Progenitor cell of endocrine pancreas (in vitro differentiated cells): ENCODE measurements at places on chromosomes 2 and 18.
A peak's percentile ranks its signal among the peaks of the same experiment; 100 is the strongest.

DNA sequence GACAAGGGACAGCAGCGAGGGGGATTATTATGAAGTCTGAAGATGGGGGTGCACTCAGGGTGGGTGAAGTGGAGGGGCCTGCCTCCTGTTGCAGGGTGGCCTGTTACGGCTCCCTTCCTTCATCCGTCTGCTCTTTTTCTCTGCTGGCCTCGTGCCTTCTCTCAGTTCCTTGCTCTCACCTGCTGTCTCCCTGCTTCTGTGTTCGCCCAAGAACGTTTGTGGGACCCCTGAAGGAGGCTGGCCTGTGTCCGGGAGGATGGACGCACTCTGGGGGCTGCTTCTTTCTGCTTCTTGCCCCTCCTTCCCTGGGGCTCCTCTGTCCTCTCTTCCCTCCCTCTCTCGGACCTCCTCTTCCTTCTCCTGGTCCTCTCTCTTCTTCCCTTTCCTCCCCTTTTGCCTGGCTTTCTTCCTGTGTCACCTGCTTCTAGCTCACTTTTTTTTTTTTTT lies 13.8 kb downstream of the MROH2A start:
- peaks cover 11% of the 10 kb centered on the region for H3K27me3 ChIP-seq
- no peak overlapping the region for H3K27ac ChIP-seq
- no peak for DNase-seq
- H3K4me3 ChIP-seq = no peak overlapping the region

DNA sequence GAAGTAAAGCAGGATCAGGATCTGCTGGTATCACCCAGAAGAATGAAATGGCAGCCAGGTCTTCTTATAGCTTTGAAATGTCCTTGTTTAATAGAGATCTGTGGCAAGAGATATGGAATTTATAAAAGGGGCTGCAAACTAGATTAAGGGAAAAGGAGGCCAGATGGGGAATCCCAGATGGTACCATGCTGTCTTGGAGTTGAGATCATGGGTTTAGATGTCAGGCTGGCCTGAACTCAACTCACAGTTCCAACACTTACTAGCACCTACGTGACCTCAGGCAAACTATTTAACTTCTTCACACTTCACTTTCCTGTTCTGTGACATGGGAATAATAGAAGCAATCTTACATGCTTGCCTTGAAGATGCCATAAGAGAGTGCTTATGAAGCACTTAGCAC lies 188.2 kb downstream of the ALK start:
- peaks cover 3% of the 10 kb centered on the region for H3K27me3 ChIP-seq
- H3K27ac ChIP-seq = no peak overlapping the region
- DNase-seq = no peak
- H3K4me3 ChIP-seq = no peak overlapping the region

DNA sequence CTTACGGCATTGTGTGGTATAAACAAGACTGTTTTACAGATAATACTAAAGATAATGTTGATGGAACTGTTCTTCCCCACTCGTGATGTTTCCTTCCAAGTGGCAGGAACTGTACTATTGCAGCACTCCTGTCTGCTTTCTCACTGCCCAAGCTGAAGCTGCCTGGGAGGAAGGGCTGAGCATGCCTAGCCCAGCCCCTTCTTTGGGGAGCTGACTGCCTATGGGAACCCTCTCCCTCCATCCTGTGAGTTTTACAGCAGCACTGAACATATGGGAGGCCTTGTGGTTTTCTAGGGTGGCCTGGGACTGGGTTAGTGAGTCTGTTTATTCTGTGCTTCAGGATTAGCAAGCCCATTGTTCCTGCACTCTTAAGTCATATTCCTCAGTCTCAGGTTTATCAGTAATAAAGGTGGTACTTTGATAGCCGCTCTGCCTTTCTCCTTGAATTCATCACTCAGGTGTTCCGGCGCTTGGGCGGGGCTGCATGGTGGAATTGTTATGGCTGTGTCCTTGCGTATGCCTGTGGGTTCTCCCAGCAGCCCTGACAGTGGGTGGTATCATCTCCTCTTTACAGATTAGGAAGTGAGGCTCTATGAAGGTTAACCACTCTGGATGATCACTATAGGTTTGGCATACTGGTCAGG lies 379.7 kb downstream of the PTPRM start:
- no peak overlapping the region for H3K27ac ChIP-seq
- H3K27me3 ChIP-seq = no peaks in the 10 kb centered on the region
- H3K4me1 ChIP-seq = peaks cover 4% of the 10 kb centered on the region

DNA sequence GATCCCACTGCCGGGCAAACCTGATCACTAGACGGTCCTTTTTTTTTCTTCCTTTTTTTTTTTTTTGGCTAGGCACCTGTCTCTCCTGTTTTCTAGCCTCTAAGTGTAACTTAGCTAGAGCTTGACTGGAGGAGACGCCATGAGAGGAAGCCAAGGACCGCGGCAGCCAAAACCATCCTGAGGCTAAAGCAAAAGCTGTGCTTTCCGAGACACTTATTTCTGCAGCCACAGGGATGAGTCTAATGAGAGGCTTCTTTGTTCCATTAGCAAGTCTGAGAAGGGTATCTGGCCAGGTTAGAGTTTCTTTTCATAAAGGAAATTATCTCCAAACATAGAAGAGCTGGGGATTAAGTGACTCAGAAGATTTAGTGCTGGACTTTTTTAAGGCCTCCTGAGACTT lies 7.3 kb upstream of the CXCR4 start:
- H3K4me1 ChIP-seq = peaks cover 53% of the 10 kb centered on the region
- DNase-seq = no peak
- no peak overlapping the region for H3K27ac ChIP-seq
- peaks cover 12% of the 10 kb centered on the region for H3K27me3 ChIP-seq
- no peaks in the 10 kb centered on the region for H3K36me3 ChIP-seq

GRCh38 chr18:36441426-36442240 lies 144.1 kb downstream of the FHOD3 start:
- no peak overlapping the region for H3K27ac ChIP-seq
- no peaks in the 10 kb centered on the region for H3K27me3 ChIP-seq

- DNase-seq = no peak
- H3K4me3 ChIP-seq = no peak overlapping the region
- no peaks in the 10 kb centered on the region for H3K27me3 ChIP-seq
- H3K27ac ChIP-seq = no peak overlapping the region
- peaks cover 10% of the 10 kb centered on the region for H3K36me3 ChIP-seq
Measured at GRCh38 chr2:179932786-179933185, 71.4 kb upstream of the ZNF385B start.

DNA sequence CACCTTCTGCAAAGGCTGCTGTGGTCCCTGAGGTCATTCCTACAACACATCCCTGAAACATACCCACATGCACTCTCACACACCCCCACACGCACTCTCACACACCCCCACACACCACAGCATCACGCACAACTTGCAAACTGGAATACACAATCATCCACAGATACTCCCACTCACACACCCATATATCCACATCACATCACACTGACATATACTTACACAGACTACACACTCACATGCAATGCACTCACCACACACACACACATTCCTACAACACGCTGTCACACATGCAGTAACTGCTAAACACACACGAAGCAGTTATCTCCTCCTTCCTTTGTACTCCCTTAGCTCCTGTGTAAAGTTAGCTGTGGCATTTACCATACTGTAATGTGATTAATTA lies 57.1 kb upstream of the PKDCC start:
- no peak overlapping the region for H3K4me3 ChIP-seq
- H3K4me1 ChIP-seq = peaks cover 25% of the 10 kb centered on the region
- H3K27me3 ChIP-seq = no peaks in the 10 kb centered on the region
- H3K36me3 ChIP-seq = no peaks in the 10 kb centered on the region
- H3K27ac ChIP-seq = peak overlapping the region; percentile 15
